Fibroblast of lung (primary cell): ENCODE measurements at places on chromosomes 5 and 9. TPM values are rescaled to one million over a fixed set of nuclear protein-coding genes. Genes with fewer than 3 reads are reported as not detected.

GRCh38 chr5:143509758-143510221 is 106.3 kb upstream of the NR3C1 start:
- H3K27me3 ChIP-seq: no peaks in the 10 kb centered on the region
- peaks cover 9% of the 10 kb centered on the region for H3K4me1 ChIP-seq

GRCh38 chr9:70390933-70391341 is 23.5 kb downstream of the KLF9 start:
- H3K27ac ChIP-seq: no peak overlapping the region
- no peaks in the 10 kb centered on the region for H3K27me3 ChIP-seq

- H3K27me3 ChIP-seq: no peaks in the 10 kb centered on the region
- no peak for DNase-seq
- H3K4me3 ChIP-seq: no peak overlapping the region
- H3K4me1 ChIP-seq: peaks cover 13% of the 10 kb centered on the region
Observed at GRCh38 chr9:128061275-128061960, 5.7 kb downstream of the NAIF1 start.

GRCh38 chr5:435961-436640 is 6.9 kb upstream of the EXOC3 start:
- H3K4me3 ChIP-seq: no peak overlapping the region
- no peaks in the 10 kb centered on the region for H3K27me3 ChIP-seq
- peaks cover 5% of the 10 kb centered on the region for H3K4me1 ChIP-seq
- DNase-seq: no peak
- peaks cover 21% of the 10 kb centered on the region for H3K36me3 ChIP-seq

The FOXD1 gene
- 0.77 and 1.5 TPM in 2 replicates for total RNA-seq

- no peaks in the 10 kb centered on the region for H3K4me1 ChIP-seq
- no peaks in the 10 kb centered on the region for H3K36me3 ChIP-seq
- H3K27me3 ChIP-seq: no peaks in the 10 kb centered on the region
- no peak overlapping the region for H3K4me3 ChIP-seq
Observed at GRCh38 chr5:36414869-36415282, 113.2 kb upstream of the RANBP3L start.

DNA sequence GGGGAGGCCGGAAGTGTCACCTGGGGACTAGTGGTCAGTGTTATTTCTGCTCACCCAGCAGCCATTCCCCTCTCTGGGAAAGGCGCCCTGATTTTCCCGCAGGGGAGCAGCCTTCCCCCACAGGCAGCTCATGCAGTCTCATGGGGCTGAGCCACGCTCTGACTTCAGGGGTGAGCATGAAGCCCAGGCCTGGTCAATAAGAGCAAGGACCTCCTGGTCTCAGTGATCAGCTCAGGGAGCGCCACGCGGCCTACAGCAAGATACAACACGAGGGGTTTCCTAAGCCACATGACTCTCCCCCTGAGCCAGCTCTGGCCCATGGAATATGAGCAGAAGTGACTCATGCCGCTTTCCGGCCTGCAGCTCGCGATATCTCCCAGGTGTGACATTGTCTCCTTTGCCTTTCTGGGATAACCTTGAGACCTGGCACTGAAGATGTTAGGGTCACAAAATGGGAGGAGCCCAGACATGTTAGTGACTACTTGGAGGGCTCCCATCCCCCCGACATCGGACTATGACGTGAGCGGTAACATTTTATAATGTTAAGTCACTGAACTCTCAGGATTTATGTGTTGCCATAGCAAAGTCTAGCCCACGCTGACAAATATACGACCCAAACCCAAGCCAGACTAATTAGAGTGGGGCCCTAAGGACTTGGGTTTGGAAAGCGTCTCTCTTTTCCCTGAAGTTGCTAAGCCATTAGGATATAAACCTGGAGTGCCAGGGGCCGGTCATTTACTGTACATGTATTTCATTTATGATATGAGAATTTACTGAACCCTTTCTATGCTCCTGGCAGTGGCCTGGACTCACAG is 46.5 kb upstream of the GFPT2 start:
- H3K4me3 ChIP-seq: no peak overlapping the region
- no peaks in the 10 kb centered on the region for H3K36me3 ChIP-seq
- H3K27me3 ChIP-seq: no peaks in the 10 kb centered on the region
- H3K4me1 ChIP-seq: no peaks in the 10 kb centered on the region

DNA sequence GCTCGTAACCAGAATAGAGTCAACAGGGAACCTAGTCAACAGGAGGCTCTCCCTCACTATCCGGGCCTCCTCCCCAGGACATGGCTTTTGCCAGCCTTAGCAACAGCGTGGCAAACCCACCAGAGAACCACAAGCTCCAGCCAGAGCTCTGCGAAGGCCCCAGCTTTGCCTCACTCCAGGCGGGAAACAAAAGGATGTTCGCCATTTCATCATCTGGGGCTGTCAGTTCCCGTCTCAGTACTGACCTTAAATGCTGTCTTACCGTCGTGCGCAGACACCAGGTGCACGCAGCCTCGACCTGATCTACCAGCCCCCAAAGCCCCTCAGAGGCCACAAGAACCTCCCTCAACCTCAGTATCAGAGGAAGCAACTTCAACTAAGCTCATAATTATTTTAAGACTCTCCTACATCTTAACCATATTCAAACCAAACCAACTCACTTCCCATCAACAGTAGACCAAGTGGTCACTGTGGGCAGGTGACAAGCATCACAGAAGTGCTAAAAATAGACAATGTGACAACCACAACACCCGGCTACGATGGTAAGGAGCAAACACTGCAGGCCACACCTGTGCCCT is 71.4 kb downstream of the SEMA4D start:
- no peaks in the 10 kb centered on the region for H3K4me1 ChIP-seq
- DNase-seq: no peak
- no peaks in the 10 kb centered on the region for H3K27me3 ChIP-seq
- H3K4me3 ChIP-seq: no peak overlapping the region
- H3K36me3 ChIP-seq: no peaks in the 10 kb centered on the region

GRCh38 chr5:143471041-143471509 is 67.6 kb upstream of the NR3C1 start:
- no peak overlapping the region for H3K4me3 ChIP-seq
- no peaks in the 10 kb centered on the region for H3K36me3 ChIP-seq
- peak overlapping the region; percentile 62 for H3K27ac ChIP-seq
- peak; percentile 62 for DNase-seq
- H3K27me3 ChIP-seq: no peaks in the 10 kb centered on the region

The PTGR1 gene
- 74.2 and 126 TPM in 2 replicates for total RNA-seq

The TEX48 gene
- not detected in 2 replicates for total RNA-seq

The APBA1 gene
- 5.4 and 8.8 TPM in 2 replicates for total RNA-seq

GRCh38 chr9:1442105-1442504 is 391.9 kb downstream of the DMRT2 start:
- no peak overlapping the region for H3K4me3 ChIP-seq
- H3K36me3 ChIP-seq: no peaks in the 10 kb centered on the region
- H3K4me1 ChIP-seq: no peaks in the 10 kb centered on the region
- no peaks in the 10 kb centered on the region for H3K27me3 ChIP-seq
- H3K27ac ChIP-seq: no peak overlapping the region

- H3K4me3 ChIP-seq: no peak overlapping the region
- H3K4me1 ChIP-seq: no peaks in the 10 kb centered on the region
- H3K27ac ChIP-seq: no peak overlapping the region
- DNase-seq: no peak
- H3K27me3 ChIP-seq: no peaks in the 10 kb centered on the region
Observed at GRCh38 chr5:116559239-116559638, 15.4 kb downstream of the SEMA6A start.

The BASP1 gene
- 125 and 186 TPM in 2 replicates for total RNA-seq

GRCh38 chr9:131043087-131043486 is 34.1 kb downstream of the LAMC3 start:
- H3K4me3 ChIP-seq: no peak overlapping the region
- no peaks in the 10 kb centered on the region for H3K4me1 ChIP-seq
- peaks cover 3% of the 10 kb centered on the region for H3K27me3 ChIP-seq
- H3K36me3 ChIP-seq: no peaks in the 10 kb centered on the region
- H3K27ac ChIP-seq: no peak overlapping the region
